ENCODE measurements at places on chromosomes 3 and 15.

DNA sequence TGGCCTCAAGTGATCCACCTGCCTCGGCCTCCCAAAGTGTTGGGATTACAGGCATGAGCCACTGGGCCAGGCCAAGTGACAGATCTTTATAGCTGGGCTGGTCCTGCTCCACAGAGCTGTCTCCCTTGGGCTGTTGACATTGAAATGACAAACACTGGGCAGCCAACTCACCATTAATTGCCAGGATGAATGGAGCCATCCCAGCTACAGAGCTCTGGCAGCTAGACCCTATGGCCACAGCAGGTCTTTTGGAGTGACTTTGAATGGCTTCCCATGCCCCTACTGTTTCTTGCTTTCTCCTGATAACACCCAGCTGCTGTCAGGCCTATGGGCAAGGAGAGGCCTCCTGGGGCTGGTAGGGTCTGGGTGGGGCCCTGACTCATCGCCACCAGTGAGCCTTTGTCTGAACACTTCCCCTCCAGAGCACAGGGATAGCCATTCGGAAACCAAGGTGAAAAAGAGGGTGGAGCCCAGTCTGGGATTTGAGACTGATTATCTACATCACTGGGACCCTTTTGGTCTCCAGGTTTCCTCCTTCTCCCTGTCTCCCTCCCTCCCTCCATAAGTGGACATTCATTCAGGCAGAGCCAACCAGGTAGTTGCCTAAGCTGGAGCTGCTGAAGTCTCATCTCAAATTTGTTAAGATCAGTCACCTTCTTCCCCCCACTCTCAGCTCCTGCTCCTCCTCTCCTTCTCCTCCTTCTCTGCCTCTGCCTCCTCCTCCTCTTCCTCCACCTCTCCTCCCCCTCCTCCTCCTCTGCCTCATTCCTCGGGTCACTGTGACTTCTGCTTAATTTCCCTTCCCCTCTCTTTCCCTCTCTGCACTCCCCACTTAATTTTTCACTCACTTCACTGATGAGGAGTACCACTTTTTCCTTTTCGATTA lies 34.0 kb downstream of the BHLHE40 start:
- H3K27me3 ChIP-seq = no peaks in the 10 kb centered on the region
- peak; percentile 83 for DNase-seq
- H3K36me3 ChIP-seq = no peaks in the 10 kb centered on the region
- peak overlapping the region; percentile 46 for H3K27ac ChIP-seq

GRCh38 chr3:11297126-11297525 lies 24.9 kb downstream of the ATG7 start:
- no peak overlapping the region for H3K27ac ChIP-seq
- H3K27me3 ChIP-seq = no peaks in the 10 kb centered on the region
- peaks cover 47% of the 10 kb centered on the region for H3K36me3 ChIP-seq
- no peak overlapping the region for H3K4me3 ChIP-seq

- no peak for DNase-seq
- no peaks in the 10 kb centered on the region for H3K27me3 ChIP-seq
- peaks cover 8% of the 10 kb centered on the region for H3K36me3 ChIP-seq
- H3K27ac ChIP-seq = no peak overlapping the region
- peaks cover 10% of the 10 kb centered on the region for H3K4me1 ChIP-seq
These were observed 140.2 kb upstream of the SKOR1 start for GRCh38 chr15:67685008-67685599.

GRCh38 chr15:90232196-90232595 lies 1.5 kb downstream of the CIB1 start:
- H3K36me3 ChIP-seq = peaks cover 54% of the 10 kb centered on the region
- no peaks in the 10 kb centered on the region for H3K27me3 ChIP-seq
- no peaks in the 10 kb centered on the region for H3K4me1 ChIP-seq
- no peak overlapping the region for H3K4me3 ChIP-seq
- no peak for DNase-seq

- H3K36me3 ChIP-seq = no peaks in the 10 kb centered on the region
- H3K4me1 ChIP-seq = no peaks in the 10 kb centered on the region
- H3K4me3 ChIP-seq = no peak overlapping the region
- no peaks in the 10 kb centered on the region for H3K27me3 ChIP-seq
- H3K27ac ChIP-seq = no peak overlapping the region
- DNase-seq = no peak
These were observed 30.1 kb upstream of the XIRP1 start for GRCh38 chr3:39222462-39222861.

DNA sequence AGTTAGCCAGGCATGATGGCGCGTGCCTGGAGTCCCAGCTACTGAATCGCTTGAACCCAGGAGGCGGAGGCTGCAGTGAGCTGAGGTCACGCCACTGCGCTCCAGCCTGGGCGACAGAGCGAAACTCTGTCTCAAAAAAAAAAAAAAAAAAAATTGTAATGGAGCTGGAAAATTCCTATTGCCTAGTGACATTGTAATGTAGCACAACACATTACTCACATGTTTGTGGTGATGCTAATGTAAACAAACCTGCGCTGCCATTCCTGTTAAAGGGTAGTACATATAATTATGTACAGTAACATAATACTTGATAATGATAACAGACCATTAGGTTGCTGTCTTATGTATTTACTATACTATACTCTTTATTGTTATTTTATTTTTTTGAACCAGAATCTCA lies 39.1 kb downstream of the KNL1 start:
- no peaks in the 10 kb centered on the region for H3K4me1 ChIP-seq
- no peak for DNase-seq
- H3K4me3 ChIP-seq = no peak overlapping the region
- H3K27me3 ChIP-seq = no peaks in the 10 kb centered on the region
- peaks cover 84% of the 10 kb centered on the region for H3K36me3 ChIP-seq

DNA sequence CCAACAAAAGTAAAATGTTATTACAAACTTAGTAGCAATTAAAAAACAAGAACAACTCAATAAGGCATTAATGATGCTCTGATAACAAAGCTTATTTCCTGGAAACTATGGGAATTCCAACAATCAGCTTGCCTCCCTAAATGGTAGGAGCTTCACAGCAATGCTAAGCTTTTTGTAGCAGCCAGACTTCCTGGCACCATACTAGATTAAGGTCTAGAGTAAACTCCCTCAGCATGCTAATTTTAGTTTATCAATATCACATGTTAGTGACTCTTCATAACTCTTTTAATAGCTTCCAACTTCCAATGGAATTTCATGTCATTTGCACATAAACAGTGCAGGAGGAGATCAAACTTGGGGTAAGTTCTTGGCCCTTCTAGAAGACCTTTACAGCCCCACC lies 782.0 kb downstream of the MCTP2 start:
- H3K27me3 ChIP-seq = no peaks in the 10 kb centered on the region
- H3K27ac ChIP-seq = no peak overlapping the region
- H3K36me3 ChIP-seq = no peaks in the 10 kb centered on the region

DNA sequence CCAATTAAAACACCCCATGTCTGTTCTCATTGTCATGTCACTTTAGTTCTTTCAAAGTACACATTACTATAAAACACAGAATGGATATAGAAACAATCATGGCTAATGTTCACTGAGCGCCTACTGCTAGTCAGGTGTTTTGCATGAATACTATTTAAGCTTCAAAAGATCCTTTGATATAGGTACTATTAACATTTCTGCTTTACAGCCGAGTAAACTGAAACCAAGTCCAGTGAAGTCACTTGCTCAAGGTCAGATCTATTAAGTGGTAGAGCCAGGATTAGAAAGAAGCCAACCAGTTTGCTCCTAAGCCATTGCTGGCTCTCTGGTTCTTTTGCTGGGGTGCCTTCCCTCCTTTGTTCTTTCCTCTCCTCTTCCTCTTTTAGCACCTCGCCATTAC lies 32.4 kb upstream of the NMNAT3 start:
- H3K4me1 ChIP-seq = no peaks in the 10 kb centered on the region
- H3K36me3 ChIP-seq = no peaks in the 10 kb centered on the region
- no peak for DNase-seq
- no peak overlapping the region for H3K4me3 ChIP-seq
- no peak overlapping the region for H3K27ac ChIP-seq

- H3K27me3 ChIP-seq = no peaks in the 10 kb centered on the region
- no peaks in the 10 kb centered on the region for H3K4me1 ChIP-seq
- H3K36me3 ChIP-seq = no peaks in the 10 kb centered on the region
These were observed 33.4 kb downstream of the SCN5A start for GRCh38 chr3:38616111-38616510.

DNA sequence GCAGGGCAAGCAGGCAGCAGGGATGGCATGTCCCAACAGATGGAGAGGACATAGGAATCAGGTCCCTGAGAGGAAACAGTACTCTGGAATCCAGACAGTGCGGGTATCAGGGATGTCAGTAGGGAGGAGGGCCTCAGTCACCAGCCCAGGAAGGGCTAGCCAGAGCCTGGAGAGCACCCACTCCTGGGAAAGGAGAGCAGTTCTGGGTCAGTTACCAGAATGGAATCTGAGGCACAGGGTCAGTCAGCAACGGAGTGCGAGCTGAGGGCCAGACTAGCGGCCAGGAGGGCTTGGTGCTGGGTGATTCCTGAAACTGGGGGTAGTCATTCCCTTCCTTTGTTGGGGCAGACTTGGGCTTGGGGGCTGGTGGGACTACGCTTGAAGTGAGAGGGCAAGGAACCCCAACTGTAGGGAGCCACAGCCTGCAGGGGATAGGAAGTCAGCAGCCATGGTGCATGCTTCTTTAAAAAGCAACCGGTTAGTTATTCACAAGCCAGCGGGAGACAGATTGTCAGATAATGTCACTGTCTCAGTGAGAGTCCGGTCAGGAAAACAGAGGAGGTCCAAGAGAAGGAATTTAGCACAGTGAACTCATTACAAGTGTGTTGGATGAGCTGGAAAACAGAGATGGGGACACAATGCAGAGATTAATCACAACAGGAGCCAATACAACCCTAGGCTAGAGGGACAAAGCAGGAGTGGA lies 27.9 kb downstream of the PLA1A start:
- H3K27me3 ChIP-seq = no peaks in the 10 kb centered on the region
- no peaks in the 10 kb centered on the region for H3K4me1 ChIP-seq
- H3K36me3 ChIP-seq = no peaks in the 10 kb centered on the region

DNA sequence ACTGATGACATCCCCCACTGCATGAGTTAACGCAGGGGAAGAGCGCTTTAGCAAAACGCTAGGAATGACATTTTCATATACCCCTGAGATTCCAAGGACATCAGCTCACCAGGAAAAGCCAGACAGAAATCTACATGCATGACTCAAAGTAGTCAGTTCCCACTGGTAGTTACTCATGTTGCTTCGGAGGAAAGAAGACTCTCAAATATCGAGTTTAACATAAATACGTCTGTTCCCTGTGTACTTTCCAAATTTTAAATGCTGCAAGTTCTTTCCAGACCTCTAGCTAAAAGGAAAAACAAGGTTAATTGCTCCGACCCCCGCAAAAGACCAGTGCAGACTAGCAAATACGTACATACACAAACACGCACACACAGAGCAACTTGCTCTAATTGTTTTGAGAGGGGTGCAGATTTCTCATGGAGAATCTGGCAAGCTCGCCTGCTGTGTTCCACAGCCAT lies 115.4 kb upstream of the PRICKLE2 start:
- no peaks in the 10 kb centered on the region for H3K27me3 ChIP-seq
- H3K4me1 ChIP-seq = peaks cover 32% of the 10 kb centered on the region
- no peak overlapping the region for H3K4me3 ChIP-seq
- DNase-seq = no peak

- DNase-seq = no peak
- peaks cover 26% of the 10 kb centered on the region for H3K36me3 ChIP-seq
- no peak overlapping the region for H3K4me3 ChIP-seq
- no peaks in the 10 kb centered on the region for H3K27me3 ChIP-seq
These were observed 96.1 kb downstream of the OPA1 start for GRCh38 chr3:193688834-193689714.

- no peak overlapping the region for H3K27ac ChIP-seq
- H3K4me3 ChIP-seq = no peak overlapping the region
- DNase-seq = no peak
- no peaks in the 10 kb centered on the region for H3K4me1 ChIP-seq
- no peaks in the 10 kb centered on the region for H3K27me3 ChIP-seq
These were observed 1.5 kb upstream of the LRIG1 start for GRCh38 chr3:66502245-66502874.

GRCh38 chr15:69783211-69783610 lies 314.5 kb downstream of the TLE3 start:
- H3K36me3 ChIP-seq = no peaks in the 10 kb centered on the region
- H3K4me1 ChIP-seq = peaks cover 6% of the 10 kb centered on the region
- peaks cover 8% of the 10 kb centered on the region for H3K27me3 ChIP-seq
- H3K4me3 ChIP-seq = no peak overlapping the region

GRCh38 chr15:90872486-90873184 lies 4.2 kb downstream of the FURIN start:
- H3K4me3 ChIP-seq = peak overlapping the region; percentile 98
- H3K4me1 ChIP-seq = peaks cover 44% of the 10 kb centered on the region
- H3K27ac ChIP-seq = peak overlapping the region; percentile 84
- DNase-seq = peak; percentile 78
- peaks cover 25% of the 10 kb centered on the region for H3K36me3 ChIP-seq

GRCh38 chr15:28123408-28124023 lies 24.4 kb upstream of the OCA2 start:
- peak; percentile 86 for DNase-seq
- H3K27ac ChIP-seq = no peak overlapping the region

GRCh38 chr15:35427091-35427490 lies 118.9 kb downstream of the DPH6 start:
- DNase-seq = no peak
- peaks cover 8% of the 10 kb centered on the region for H3K4me1 ChIP-seq
- H3K36me3 ChIP-seq = no peaks in the 10 kb centered on the region
- H3K27ac ChIP-seq = peak overlapping the region; percentile 27
- no peak overlapping the region for H3K4me3 ChIP-seq

GRCh38 chr3:67291287-67292252 lies 293.5 kb downstream of the KBTBD8 start:
- no peak for DNase-seq
- H3K4me1 ChIP-seq = no peaks in the 10 kb centered on the region
- H3K4me3 ChIP-seq = no peak overlapping the region
- no peaks in the 10 kb centered on the region for H3K27me3 ChIP-seq
- H3K27ac ChIP-seq = no peak overlapping the region
- no peaks in the 10 kb centered on the region for H3K36me3 ChIP-seq

DNA sequence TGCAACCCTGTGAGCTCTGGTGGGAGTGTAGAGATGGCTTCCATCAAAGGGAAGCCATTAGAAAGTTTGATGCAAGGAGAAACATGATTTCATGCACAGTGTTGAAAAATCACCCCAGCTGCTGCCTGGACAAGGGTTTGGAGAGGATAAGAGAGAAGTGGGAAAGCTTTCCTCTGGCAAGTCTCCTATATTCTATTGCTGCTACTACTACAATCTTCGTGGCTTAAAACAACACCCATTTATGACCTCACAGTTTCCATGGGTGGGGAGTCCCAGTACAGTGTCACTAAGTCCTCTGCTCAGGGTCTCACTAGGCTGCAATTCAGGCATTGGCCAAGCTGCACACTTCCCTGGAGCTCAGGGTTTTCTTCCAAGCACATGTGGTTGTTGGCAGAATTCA lies 229.3 kb downstream of the TAFA4 start:
- no peak for DNase-seq
- no peaks in the 10 kb centered on the region for H3K36me3 ChIP-seq
- no peaks in the 10 kb centered on the region for H3K27me3 ChIP-seq
- H3K4me1 ChIP-seq = no peaks in the 10 kb centered on the region
- H3K27ac ChIP-seq = no peak overlapping the region

GRCh38 chr15:74817370-74817737 lies 4.7 kb downstream of the LMAN1L start:
- H3K36me3 ChIP-seq = no peaks in the 10 kb centered on the region
- H3K27me3 ChIP-seq = no peaks in the 10 kb centered on the region
- no peak overlapping the region for H3K4me3 ChIP-seq
- DNase-seq = no peak
- peaks cover 21% of the 10 kb centered on the region for H3K4me1 ChIP-seq
- peak overlapping the region; percentile 32 for H3K27ac ChIP-seq

GRCh38 chr3:142896201-142896755 lies 7.4 kb upstream of the PCOLCE2 start:
- no peaks in the 10 kb centered on the region for H3K36me3 ChIP-seq
- DNase-seq = no peak
- no peak overlapping the region for H3K4me3 ChIP-seq
- no peaks in the 10 kb centered on the region for H3K27me3 ChIP-seq
- no peak overlapping the region for H3K27ac ChIP-seq
